Chondrocyte (in vitro differentiated cells): ENCODE measurements at places on chromosomes 6 and 20. TPM values are rescaled to one million over a fixed set of nuclear protein-coding genes. Genes with fewer than 3 reads are reported as not detected.

- DNase-seq, result no peak
Measured at GRCh38 chr20:46666818-46667515, 15.7 kb upstream of the SLC13A3 start.

DNA sequence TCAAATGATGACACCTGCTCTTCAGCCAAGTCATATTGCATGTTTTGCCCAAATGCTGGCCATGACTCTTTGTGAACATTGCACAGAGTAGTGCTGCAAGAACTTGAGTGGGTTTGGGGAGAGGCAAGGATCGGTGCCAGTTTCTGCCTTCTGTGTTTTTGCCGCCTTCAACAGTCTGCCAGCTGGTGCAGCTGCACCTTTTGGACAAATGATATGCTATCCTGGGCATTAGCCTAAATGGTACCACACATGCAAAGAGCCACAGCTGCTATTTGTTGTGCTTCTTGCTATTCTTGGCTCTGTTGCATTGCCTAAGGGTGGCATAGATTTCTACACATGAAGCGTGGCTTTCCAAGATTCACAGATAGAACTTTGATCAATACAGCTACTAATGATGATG lies 189.0 kb upstream of the CCN2 start:
- no peak for DNase-seq

GRCh38 chr6:134258849-134259306 lies 59.0 kb downstream of the SGK1 start:
- no peak for DNase-seq

- no peak for DNase-seq
Measured at GRCh38 chr6:13496513-13497190, 9.3 kb upstream of the GFOD1 start.

DNA sequence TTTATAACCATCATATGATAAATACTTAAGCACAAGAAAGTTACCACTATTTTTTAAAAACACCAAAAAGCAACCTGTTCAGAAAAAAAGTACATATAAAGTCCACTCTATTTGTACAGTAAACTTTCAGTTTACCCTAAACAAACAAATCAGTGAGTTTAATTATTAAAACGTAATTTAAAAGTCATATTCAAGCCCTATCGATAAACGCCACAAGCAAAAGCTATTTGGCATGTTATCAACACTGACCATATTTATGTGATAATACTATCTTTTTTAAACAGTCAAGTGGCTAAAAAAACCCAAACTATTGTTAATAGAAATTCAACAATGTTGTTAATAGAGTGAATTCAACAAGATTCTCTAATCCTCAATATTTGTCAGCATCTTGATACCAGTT lies 1.9 kb downstream of the KATNA1 start:
- no peak for DNase-seq

DNA sequence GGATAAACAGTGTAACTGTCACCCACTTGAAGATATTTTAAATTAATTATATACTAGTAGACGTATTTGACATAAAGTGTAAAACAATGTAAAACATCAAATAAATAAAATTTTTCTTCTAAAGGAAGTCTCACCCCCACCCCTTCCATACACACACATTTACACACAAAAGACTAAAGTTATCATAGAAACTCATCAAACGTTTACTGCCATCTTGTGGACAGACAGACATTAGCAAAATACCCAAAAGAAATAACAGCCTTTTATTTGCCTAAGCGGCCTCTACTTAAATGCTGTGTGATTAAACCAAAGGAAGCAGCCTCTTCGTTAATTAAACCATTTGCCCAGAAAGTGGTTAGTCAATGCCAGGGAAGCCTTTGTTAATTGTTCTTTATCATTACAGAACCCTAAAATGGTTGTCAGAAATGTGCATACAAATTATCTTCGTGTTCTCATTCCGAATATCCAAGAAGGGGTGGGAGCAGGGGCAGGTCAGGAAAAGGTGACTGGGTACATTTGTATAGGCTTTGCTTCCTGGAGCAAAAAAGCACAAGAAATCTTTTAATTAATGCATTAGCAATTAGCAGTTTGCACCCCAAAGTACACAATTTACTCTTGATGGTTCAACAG lies 176.2 kb upstream of the SASH1 start:
- no peak for DNase-seq

DNA sequence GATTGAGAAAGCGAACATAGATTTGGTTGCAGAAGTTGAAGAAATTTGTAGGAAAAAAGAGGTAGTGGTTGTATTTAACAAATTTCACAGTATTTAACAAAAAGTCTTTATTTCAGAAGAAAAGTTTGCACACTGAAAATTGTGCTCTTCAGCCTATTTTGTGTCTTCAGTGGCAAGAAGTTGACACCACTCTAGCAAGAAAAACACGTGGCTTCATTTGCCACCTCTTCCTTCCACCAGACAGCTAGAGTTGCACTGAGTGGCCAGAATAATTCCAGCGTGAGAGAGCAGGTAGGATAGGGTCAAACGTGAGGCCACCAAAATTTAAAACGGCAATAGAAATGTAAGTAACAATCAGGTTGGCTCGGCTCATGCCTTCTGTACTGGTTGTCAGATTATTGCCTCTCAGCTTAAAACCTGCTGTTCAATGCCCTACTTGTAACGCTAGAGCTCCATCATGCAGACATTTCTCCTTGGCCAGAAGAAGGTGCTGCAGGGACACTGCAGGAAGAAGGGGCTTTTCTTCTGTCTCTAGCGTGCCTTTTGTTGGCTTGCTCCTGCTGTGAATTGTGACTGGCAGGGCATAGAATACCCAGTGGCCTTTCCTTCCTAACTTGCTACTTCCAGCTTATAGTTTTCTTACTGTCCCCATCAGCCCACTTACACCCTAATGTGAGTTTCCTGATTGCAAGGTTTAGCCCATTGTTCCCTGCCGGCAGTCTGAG lies 12.1 kb downstream of the TRAPPC3L start:
- DNase-seq, result no peak

DNA sequence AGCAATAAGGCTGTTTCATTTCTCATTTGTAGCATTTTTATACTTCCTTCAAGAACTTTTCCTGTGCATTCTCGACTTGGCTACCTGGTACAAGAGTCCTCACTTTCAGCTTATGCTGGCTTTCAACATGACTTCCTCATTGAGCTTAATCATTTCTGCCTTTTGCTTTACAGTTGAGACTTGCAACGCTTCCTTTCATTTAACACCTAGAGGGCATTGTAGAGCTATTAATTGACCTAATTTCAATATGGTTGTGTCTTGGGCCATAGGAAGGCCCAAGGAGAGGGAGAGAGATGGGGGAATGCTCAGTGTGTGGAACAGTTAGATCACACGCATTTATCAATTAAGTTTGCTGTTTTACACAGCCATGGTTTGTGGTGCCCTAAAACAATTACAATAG lies 37.2 kb downstream of the SLC22A2 start:
- DNase-seq, result no peak

DNA sequence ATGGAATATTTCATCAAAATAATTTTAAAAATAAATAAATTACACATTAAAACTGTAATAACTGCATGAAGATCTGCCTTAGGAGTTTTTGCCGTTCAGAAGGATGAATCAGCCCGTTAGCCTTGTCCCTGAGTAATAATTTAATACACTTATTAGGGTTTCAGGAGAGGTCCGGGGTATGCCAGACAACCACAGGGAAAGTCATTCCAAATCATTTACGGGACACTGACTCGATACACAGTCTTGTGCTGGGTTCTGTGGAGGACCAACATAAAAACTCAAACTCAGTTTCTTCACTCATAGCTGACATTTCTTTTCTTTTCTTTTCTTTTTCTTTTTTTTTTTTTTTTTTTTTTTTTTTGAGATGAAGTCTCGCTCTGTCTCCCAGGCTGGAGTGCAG lies 735 bp upstream of the LY6G6F start:
- DNase-seq, result no peak

- no peak for DNase-seq
Measured at GRCh38 chr20:16072220-16072619, 501.0 kb downstream of the KIF16B start.

DNA sequence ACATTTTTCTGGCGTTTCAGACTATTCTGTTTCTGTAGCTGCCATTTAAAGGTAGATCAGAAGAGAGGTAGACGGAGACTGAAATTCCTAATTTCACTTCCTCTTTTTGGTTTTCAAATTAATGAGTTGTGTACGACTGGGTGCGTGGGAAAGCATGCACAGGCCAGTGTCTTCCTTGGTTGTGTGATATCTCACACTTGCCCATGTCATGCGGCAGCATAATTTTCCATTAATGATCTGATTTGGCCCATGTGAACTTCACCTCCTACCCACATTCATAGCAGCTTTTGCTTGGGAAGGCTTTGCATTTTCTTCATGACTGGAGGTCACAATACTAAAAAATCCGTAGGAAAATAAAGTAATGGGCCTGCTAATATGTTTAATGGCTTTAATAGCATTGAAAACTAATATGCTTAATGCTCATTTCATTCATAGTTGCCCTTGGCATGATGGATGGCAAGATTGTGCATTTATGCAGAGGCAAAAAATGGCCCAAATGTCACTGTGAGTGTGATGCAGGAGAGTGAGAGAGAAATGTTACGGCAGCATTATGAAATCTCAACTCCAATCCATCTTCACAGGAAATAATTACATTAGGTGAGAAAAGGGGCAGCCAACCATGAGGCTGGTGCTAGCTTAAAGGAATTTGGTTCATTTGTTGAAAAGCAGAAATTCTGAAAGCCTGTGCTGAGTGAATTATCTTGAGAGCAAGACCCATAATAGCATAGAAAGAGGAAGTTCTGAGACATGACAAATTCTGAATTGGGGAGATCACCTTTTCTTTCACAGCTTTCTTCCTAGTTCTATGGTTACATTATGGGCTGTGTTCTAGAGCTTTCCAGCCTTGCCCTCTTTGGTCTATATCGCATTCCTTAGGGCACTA lies 69.0 kb upstream of the UST start:
- no peak for DNase-seq

- DNase-seq, result no peak
Measured at GRCh38 chr6:71103130-71103529, 146.3 kb upstream of the B3GAT2 start.

EFCAB8 gene
- total RNA-seq, result 0.32 to 0.67 TPM (median 0.51 TPM) in 3 replicates

PNPLA1 gene
- total RNA-seq, result not detected in 3 replicates

CAPN11 gene
- total RNA-seq, result 0.07 TPM in 1 of 3 replicates, not detected in the others

KLHDC3 gene
- 66.3 to 96.9 TPM (median 90.3 TPM) in 3 replicates for total RNA-seq

HLA-DMA gene
- 3.6 to 5.5 TPM (median 5.4 TPM) in 3 replicates for total RNA-seq

BFSP1 gene
- total RNA-seq, result 9.6 to 14.4 TPM (median 11.7 TPM) in 3 replicates

CDC5L gene
- total RNA-seq, result 18.4 to 23.2 TPM (median 19.0 TPM) in 3 replicates
